Midbrain (tissue), 1 donor: ENCODE measurements at places on chromosomes 7 and 10.
A peak's percentile ranks its signal among the peaks of the same experiment; 100 is the strongest.

DNA sequence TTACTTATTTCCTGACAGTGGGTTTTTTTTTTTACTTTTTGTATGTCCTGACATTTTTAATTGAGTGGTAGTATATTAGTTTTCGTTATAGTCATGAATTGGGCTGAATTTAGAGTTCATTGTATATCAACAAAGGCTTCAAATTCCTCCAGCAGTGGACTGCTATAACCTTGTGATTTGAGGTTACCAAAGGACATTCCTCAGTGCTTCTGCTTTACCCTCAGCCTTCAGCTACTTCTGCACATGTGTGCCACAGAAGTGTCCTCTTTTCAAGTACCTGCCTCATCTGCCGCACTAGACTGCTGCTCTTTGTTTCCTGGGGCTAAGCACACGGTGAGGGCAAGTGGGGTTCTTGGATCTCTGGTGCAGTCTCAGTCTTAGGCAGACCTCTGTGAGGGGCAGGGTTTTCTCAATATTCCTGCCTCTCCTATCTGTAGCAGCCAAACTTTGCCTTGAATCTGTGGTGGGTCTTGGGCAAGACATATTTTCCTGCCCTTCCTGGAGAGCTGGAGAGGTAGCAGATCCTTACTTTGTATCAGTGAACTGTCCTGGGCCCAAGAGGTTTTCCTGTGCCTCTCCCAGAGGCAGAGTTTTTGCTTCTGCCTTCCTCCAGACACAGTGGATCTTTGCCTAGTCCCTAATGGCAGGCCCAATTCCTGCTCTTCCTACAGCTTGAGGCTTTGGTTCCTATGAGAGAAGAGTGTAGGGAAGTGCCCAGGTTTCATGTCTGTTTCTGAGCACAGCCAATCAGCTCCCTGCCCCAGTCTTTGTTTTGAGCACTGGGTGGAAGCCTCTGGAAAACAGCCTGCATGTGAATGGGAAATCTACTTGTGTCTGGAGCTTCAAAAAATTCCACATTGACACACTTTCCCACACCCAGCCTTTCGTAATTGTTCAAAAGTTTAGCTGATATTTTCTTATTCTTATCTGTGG lies 39.0 kb upstream of the STRIP2 start:
- DNase-seq: no peak

DNA sequence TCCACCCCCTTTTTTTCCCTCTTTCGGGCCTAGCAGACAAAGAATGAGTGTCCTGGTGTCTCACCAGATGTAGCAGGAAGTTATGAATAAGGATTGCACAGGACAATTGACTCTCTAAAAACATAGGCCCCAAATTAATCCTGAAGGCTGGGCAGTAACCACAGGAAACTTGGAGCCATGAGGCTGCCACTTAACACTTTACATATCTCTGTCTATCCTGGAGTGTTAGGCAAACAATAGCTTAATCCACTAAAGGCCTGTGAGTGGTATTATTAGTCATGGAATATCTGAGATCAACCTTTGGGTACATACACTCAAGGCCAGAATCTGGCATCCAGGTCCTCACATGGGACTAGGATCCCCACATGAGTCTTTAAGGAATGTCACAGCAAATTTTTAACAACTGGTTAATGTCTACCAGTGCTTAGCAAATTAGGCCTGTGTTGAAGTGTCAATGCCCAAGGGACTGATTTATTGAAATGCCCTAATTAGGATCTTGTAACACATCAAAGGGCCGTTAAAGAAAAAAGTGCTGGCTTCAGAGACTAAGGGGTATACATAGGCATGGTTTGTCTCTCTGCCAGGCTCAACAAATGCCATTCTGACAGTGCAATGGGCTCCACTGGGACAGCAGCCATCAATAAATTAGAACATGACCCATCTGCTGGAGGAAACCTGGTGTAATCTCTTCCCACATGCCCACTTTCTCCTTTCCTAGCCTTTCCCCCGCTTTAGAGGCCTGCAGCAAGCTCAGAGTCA lies 196.7 kb upstream of the TBX20 start:
- DNase-seq: no peak

GRCh38 chr10:8051109-8051821 lies 3.2 kb upstream of the GATA3 start:
- no peak for DNase-seq

DNA sequence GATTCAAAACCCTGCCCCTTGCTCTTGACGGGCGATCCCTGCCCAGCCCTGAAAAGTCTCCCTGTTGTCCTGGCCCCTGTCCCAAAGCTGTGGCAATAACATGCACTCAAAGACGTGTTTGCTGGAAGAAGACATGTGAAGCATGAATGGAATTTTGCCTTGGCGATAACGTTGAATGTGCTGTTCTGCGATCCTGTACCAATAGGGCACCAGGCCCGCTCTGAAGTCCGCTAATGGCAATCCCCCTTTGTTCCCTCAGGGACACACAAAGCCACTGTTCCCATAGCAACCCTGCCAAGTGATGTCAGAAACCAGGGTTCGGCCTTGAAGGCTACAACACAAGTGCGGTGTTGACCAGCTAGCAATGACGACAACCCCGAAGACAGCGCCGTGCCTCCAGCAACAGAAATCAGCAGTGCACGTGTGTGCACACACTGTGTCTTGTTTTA lies 284.6 kb downstream of the KLF6 start:
- DNase-seq: peak; percentile 72

- DNase-seq: no peak
These were observed 3.4 kb downstream of the VPS50 start for GRCh38 chr7:93235541-93235940.

GRCh38 chr7:99008181-99008631 lies 129.9 kb downstream of the TRRAP start:
- DNase-seq: no peak

DNA sequence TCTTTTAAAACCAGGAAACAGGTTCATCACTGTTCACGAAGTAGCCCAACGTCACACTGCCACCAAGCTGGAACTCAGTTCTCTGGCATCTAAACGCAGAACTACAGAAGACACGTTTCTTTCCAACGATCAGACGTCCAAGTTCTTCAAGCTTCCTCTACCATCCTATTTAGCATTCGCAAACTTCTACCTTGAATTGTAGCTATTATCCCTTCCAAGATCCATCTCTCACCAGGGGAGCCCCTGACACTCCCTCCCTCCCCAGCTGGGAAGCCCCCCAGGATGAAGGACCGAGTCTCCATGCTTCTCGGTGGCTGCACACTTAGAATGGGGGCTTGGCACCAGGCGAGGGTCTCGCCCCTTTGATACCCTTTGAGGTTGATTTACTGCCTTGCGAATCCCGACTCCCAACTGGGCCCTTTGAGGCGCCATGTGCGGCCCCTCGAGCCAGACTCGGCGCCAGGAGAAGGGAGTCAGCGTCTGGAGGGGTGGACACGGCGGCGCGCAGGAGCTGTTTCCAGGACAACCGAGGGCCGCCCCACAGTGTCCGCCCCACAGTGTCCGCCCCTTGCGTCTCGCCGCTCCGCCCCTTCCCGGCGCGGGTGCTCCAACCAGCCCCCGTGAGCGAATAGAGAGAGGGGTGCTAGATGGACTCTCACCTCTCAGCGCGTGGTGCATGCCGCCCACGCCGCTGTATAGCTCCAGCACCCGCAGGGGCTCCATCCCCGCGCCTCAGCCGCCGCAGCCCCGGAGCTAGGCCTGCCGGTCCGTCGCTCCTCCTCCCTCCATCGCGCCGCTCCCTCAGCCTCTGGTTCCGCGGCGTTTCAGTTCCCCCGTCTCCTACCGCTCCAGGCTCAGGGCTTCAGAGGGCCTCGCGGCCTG lies at the start of gene TRDMT1:
Gene TRDMT1, minus strand, starts transcription at position 761 of the 882 bp plus-strand sequence. Its CDS starts 38 bp downstream, at position 723.
- peak; percentile 92 for DNase-seq

DNA sequence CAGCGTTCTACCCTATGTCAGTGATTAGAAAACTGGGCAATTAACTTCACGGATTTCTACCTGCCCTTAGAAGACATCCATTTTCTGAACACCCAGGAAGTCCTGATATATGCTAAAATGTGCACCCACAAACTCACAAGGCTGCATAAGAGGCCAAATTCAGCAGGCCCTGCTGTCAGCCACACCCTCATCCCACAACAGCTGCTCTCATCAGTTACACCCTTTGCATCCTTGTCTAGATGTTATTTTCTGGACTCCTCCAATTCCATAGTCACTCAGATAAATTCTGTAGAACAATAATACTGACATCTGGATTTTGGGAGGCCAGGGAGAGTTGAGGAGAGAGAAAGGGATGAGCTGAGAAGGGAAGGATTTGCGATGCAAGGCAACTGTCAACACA lies 208.9 kb downstream of the TAX1BP1 start:
- no peak for DNase-seq

DNA sequence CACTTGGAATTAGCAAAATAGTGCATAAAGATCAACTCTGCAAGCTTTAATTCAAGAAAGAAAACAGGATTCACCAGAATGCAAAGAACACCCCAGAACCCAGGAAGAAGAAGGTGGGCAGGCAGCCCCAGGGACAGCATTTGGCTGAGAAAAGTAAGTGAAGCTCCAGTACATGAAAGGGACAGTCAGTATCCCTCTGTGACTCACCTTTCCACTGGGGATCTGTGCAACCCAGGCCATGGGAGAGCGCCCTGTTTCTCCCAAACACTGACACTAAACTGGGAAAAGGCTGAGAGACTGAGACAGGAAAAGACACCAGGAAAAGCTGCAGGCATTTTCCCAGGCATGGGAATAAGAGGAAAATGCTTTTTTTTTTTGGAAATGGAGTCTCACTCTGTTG lies 28.2 kb downstream of the SNX13 start:
- DNase-seq: no peak

DNA sequence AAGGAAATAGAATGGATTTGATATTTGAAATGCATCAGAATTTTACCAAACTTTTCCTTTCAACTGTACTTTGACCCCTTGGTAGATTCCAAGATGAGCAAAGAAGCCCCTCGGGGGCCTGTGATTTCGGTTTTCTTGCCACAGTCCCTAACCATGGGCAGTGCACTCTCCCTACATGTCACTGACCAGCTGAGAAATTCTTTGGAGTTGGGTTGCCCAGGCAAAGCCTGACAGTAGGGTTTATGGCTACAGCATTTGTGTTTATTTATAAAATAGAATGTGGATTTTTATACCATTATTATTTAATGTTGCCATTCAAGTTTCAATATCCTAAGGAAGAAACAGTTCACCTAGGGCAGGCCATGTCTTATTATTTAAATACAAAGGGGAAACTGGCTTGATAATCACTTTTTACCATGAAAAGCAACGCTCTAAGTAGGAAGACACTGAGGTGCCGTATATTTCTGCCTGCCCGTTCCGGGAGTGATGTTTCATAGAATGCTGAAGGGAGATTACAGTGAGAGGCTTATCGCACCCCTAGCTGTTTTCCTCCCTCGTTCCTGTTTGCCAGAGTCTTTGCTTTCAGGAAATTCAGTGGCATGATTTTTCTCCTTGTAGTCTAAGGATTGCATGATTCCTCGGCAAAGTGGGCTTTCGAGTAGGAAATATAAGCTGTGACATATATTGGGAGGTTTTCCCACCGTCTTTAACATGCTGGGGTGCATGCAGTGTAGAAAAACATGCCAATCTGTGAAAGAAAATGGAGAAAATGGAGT lies 35.8 kb downstream of the WIPF3 start:
- DNase-seq: no peak

DNA sequence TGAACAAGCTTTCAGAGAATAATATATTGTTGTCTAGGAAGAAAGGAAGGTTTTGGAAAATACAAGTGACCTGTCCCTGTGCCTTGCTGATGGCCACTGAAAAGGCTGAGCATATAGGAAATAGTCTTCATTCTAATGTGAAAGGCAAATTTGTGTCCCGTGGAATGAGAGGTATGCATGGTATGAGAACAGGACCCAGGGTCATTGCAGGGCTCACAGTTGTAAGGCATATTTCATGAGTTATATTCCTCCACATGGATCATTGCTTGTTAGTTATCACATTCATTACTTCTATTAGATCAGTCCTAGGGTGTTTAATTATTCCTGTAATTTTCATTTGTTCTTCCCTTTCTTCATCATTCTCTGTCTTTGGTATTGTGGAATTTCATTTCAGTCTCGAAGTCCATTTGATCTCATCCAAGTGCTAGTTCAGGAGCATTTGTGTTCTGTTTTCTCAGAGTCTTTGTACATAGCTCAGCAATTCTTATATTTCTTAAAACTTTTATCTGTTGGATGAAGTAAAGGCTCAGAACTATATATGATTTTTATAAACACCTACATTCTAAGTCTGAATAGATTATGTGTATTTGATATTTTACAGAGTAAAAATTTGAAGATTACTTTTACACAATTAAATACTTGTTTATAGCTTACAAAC lies 39.4 kb upstream of the ARHGAP21 start:
- no peak for DNase-seq

DNA sequence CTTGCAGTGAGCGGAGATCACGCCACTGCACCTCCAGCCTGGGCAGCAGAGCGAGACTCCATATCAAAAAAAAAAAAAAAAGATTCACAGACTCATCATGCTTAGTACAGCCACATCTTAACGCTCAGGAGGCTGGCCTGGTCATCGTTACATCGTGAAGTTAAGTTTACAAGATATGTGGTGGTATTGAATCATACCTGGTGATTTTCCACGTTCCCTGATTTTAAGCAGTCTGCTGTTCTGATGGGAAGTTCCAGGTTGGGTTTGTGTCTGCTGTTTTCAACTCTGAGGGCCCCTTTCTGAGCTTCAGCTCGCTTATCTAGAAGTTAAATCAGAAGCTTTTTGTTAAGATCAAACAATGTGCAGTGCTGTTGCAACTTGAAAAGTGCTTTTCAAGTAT lies 6.9 kb downstream of the PPP2R2D start:
- DNase-seq: no peak

DNA sequence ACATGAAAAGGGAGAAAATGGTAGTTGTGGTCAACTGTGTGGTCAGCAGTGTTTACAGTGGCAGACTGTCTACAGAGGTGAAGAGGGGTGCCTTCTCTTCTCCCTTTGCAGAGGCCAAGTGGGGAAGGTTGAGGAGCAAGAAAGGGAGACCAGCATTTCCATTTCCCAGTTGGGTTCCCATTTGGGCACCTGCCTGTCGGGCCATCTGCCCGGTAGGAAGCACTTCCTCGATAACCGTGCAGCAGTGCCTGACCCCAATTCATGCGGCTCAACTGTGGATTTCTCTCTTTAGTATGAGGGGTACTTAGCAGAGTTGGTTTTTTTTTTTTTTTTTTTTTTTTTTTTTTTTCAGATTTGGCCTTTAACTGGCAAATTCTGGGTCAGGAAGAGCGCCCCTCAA lies 127.0 kb downstream of the CCDC3 start:
- DNase-seq: no peak

- no peak for DNase-seq
These were observed 43.6 kb upstream of the ZNF32 start for GRCh38 chr10:43692051-43692825.

DNA sequence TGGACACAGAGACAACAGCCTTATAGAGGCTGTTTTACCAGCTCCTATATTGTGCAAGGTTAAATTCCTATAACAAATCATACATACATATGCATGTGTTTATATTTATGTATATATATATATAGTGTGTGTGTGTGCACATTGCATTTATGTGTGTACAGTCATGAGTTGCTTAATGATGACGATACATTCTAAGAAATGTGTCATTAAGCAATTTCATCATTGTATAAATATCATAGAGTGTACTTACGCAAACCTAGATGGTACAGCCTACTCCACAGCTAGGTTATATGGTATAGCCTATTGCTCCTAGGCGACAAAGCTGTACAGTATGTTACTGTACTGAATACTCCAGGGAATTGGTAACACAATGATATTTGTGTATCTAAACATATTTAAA lies 30.1 kb upstream of the TNKS2 start:
- no peak for DNase-seq
